ENCODE measurements at places on chromosomes 2 and 18. TPM values are rescaled to one million over a fixed set of nuclear protein-coding genes. Genes with fewer than 3 reads are reported as not detected.

DNA sequence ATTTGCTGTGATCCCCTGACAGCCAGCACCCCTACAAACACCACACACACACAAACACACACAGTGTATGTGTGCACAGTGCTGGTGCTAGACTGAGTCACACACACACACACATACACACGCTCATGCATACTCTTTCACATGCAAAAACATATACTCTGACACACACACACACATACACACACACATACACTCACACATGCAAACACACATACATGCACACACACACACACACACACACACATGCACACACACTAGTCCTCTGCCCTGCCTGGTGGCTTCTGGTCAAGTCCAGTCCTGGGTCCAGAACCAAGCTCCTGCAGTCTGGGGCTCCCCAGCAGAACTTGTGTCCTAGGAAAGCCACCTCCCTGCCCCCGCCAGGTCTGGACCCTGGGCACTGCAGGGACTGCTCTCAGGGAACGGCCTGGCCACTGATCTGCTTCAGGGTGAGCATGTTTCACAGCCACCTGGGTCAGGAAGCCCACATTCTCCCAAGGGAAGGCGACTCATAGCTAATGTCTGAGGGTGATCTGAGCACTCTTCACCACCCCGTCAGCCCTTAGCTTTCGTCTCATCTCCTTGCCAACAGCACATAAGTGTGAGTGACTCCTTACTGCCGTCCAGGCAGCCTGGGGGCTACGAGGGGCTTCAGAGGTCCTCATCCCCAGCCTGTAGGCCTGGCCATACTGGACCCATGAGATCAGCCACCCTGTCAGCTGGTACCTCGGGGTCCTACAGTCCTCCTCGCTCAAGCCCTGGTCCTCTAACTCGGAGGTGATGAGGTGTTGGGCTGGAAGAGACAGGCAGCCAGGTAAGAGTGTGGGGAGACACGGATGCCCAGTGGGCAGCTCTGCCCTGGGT, 88.1 kb downstream of the MCFD2 start:
- DNase-seq: no peak
- no peak overlapping the region for H3K27ac ChIP-seq
- no peaks in the 10 kb centered on the region for H3K4me1 ChIP-seq
- no peaks in the 10 kb centered on the region for H3K36me3 ChIP-seq
- H3K27me3 ChIP-seq: no peaks in the 10 kb centered on the region

The IL1RN gene
- total RNA-seq: 0.25 TPM

GRCh38 chr18:8786483-8787370, 81.4 kb downstream of the MTCL1 start:
- no peaks in the 10 kb centered on the region for H3K27me3 ChIP-seq
- H3K27ac ChIP-seq: no peak overlapping the region
- no peaks in the 10 kb centered on the region for H3K4me1 ChIP-seq
- 0 out of 2 replicates have a peak, but pooled peaks cover 8% of the 10 kb centered on the region for H3K36me3 ChIP-seq
- no peak for DNase-seq
- H3K4me3 ChIP-seq: no peak overlapping the region

DNA sequence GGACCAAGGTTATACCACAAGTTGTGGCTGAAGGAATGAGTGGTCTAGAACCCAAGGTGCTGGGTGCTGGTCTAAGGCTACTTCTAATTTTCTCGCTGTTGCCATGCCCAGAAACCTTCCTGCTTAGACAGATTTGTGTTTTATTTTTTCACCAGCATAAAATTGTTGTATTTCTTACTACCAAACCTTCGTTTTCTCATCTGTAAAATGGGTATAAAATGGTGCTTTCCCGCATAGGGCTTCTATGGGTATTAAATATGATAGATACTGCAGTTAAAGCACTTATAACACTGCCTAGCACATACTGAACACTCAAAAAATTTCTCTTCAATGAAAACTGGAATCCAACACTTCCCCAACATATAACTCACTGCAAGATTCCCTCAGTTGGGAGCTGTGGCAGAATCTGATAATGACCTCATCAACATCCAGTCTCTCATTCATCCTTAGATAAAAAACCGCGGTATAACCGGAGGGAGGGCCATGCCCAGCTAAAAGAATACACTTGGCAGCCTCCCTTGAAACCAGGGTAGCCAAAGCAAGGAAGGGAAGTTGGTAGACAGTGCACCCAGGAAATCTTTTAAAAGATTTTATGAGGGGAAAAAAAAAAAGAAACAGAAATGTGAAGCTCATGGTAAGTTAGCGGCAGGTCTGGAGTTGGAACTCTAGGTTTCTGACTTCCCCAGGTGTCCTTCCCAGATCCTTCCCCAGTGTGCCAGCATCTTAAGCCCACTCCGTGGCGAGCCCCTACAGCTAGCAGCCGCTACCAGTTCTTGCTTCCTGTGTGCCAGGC, 1.2 kb downstream of the NEMP2 start:
- DNase-seq: no peak
- peak overlapping the region; percentile 62 for H3K4me3 ChIP-seq
- H3K27ac ChIP-seq: peak overlapping the region; percentile 70
- H3K27me3 ChIP-seq: no peaks in the 10 kb centered on the region

The TUBA3D gene
- not detected for total RNA-seq

- H3K27ac ChIP-seq: no peak overlapping the region
- H3K27me3 ChIP-seq: no peaks in the 10 kb centered on the region
- H3K36me3 ChIP-seq: no peaks in the 10 kb centered on the region
- peaks cover 5% of the 10 kb centered on the region for H3K4me1 ChIP-seq
- no peak overlapping the region for H3K4me3 ChIP-seq
Measured at GRCh38 chr2:46547223-46548102, 68.1 kb downstream of the TMEM247 start.

GRCh38 chr18:48896875-48897511, 53.8 kb downstream of the SMAD7 start:
- H3K4me3 ChIP-seq: no peak overlapping the region
- H3K36me3 ChIP-seq: no peaks in the 10 kb centered on the region
- peaks cover 24% of the 10 kb centered on the region for H3K4me1 ChIP-seq
- no peak overlapping the region for H3K27ac ChIP-seq
- DNase-seq: no peak

DNA sequence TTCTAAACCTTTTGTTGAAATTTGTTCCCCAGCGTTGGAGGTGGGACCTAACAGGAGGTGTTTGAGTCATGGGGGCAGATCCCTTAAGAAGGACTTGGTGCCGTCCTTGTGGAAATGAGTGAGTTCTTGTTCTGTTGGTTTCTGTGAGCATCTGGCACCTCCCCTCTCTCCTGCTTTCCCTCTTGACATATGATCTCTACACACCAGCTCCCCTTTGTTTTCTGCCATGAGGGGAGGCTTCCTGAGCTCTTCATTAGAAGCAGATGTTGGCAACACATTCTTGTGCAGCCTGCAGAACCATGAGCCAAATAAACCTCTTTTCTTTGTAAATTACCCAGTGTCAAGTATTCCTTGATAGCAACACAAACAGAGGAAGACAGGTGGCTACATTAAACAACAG, 23.8 kb downstream of the NABP1 start:
- no peak overlapping the region for H3K4me3 ChIP-seq
- no peaks in the 10 kb centered on the region for H3K4me1 ChIP-seq
- no peaks in the 10 kb centered on the region for H3K36me3 ChIP-seq
- H3K27ac ChIP-seq: no peak overlapping the region
- no peak for DNase-seq

DNA sequence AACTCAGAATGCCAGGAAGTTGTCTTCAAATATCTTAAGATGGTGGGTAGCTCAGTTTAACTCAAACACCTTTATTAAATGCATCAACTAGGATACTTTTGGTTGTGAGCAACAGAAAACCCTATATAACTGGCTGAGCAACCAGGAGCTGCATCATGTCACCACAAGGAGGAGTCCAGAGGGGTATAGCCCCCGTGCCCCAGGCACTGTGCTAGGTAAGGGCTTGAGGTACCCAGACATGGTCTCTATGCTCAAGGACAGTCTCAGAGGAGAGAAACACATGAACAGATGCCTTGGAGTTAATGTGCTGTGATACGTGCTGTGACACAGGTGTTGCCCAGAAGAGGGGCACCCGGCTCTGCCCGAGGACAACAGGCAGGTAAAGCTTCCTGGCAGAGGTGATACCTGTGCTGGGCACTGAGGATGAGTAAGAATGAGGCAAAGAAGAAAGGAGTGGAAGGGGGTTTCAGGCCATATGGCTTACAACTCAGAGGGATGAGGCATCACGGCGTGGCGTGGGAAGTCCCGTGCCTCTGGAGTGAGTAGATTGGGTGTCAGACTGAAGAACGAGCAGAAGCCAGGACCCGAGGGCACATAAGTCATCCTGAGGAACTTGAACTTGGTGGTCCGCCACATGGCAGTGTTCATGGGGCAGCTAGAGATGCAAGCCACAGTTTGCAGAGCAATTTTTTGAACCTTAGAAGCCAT, 32.0 kb upstream of the CAB39 start:
- H3K27ac ChIP-seq: no peak overlapping the region
- H3K4me1 ChIP-seq: peaks cover 23% of the 10 kb centered on the region
- no peaks in the 10 kb centered on the region for H3K36me3 ChIP-seq
- DNase-seq: no peak
- H3K4me3 ChIP-seq: no peak overlapping the region

- H3K4me1 ChIP-seq: peaks cover 5% of the 10 kb centered on the region
- no peak overlapping the region for H3K27ac ChIP-seq
- H3K27me3 ChIP-seq: no peaks in the 10 kb centered on the region
- no peak overlapping the region for H3K4me3 ChIP-seq
- H3K36me3 ChIP-seq: no peaks in the 10 kb centered on the region
- no peak for DNase-seq
Measured at GRCh38 chr2:240919161-240919781, 13.1 kb downstream of the CROCC2 start.

DNA sequence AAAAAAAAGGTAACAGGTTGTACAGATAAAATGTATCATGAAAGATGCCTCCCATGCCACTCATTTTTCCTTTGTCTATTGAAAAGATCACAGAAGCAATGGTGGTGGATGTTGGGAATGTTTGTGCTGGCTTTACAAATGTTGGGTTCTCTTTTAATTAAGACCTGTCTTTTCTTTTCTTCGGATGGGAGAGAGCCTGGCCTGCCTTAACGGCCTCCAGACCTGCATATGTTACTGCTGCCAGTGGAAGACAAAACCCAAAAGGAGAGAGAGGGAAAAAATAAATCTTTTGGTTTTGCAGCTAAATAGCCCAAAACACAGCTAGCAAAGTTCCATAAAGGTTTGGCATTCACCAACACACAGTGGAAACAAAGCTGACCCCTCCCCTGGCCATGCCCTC, 50.5 kb upstream of the FZD7 start:
- no peak for DNase-seq
- H3K4me1 ChIP-seq: no peaks in the 10 kb centered on the region
- H3K27me3 ChIP-seq: no peaks in the 10 kb centered on the region
- no peak overlapping the region for H3K27ac ChIP-seq
- no peaks in the 10 kb centered on the region for H3K36me3 ChIP-seq

GRCh38 chr2:62895632-62896009, 155.0 kb upstream of the OTX1 start:
- no peaks in the 10 kb centered on the region for H3K27me3 ChIP-seq
- H3K36me3 ChIP-seq: no peaks in the 10 kb centered on the region
- H3K4me1 ChIP-seq: no peaks in the 10 kb centered on the region
- H3K27ac ChIP-seq: no peak overlapping the region
- no peak for DNase-seq
- H3K4me3 ChIP-seq: no peak overlapping the region

GRCh38 chr2:31324016-31324633, 90.2 kb downstream of the EHD3 start:
- peaks cover 17% of the 10 kb centered on the region for H3K27me3 ChIP-seq
- no peak overlapping the region for H3K4me3 ChIP-seq
- no peak overlapping the region for H3K27ac ChIP-seq
- no peak for DNase-seq
- H3K36me3 ChIP-seq: no peaks in the 10 kb centered on the region
- H3K4me1 ChIP-seq: no peaks in the 10 kb centered on the region

GRCh38 chr2:175034716-175035115, 29.5 kb upstream of the CHN1 start:
- DNase-seq: no peak
- H3K4me1 ChIP-seq: no peaks in the 10 kb centered on the region
- no peaks in the 10 kb centered on the region for H3K36me3 ChIP-seq
- H3K27ac ChIP-seq: no peak overlapping the region
- H3K4me3 ChIP-seq: no peak overlapping the region
- no peaks in the 10 kb centered on the region for H3K27me3 ChIP-seq

GRCh38 chr2:165691615-165692014, 102.4 kb downstream of the GALNT3 start:
- no peak for DNase-seq
- peaks cover 48% of the 10 kb centered on the region for H3K27me3 ChIP-seq

GRCh38 chr2:60047347-60047746, 506.1 kb downstream of the BCL11A start:
- H3K27me3 ChIP-seq: no peaks in the 10 kb centered on the region
- no peaks in the 10 kb centered on the region for H3K4me1 ChIP-seq
- H3K27ac ChIP-seq: no peak overlapping the region
- no peak overlapping the region for H3K4me3 ChIP-seq

GRCh38 chr2:213187386-213187785, 36.0 kb upstream of the IKZF2 start:
- H3K36me3 ChIP-seq: no peaks in the 10 kb centered on the region
- no peaks in the 10 kb centered on the region for H3K27me3 ChIP-seq
- peaks cover 9% of the 10 kb centered on the region for H3K4me1 ChIP-seq

DNA sequence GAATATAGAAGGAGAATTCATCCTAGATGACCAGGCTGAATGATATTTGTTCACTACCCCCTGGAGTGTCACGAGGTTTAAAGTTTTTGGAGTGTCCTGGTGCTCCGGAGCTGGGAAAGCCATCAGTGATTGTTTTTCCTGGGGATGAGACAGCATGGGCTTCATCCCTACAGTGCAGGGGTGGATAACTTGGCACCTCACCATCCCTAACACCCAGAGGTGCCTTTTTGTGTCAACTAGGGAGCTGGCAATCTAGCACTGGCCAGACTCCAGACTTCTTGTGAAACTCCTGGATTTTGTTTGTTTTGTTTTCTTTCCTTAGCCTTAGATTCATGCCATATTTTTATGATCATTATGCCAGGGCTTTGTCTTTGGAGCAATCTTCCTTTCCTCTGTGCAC, 164.8 kb downstream of the PRKCE start:
- H3K36me3 ChIP-seq: no peaks in the 10 kb centered on the region
- H3K4me1 ChIP-seq: peaks cover 2% of the 10 kb centered on the region
- DNase-seq: no peak

The ABCB11 gene
- 0.12 TPM for total RNA-seq

DNA sequence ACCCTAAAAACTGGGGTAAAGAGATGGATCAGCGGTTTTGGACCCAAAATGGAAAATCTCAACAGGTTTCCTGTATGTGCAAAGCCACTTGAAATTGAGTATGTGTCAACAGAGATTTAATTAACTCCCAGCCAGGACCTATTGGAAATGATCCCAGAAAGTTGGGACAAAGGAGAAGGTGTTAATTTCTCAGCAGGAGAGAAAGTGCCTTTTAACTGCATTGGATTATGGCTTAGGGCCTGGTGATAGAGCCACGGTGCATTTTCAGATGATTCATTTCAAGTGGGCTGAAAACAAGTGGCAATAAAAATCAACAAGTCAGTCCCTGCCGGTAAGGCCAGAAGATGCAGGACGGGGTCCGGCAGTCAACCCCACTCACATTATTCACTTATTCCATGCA, 80.2 kb upstream of the BCL11A start:
- no peak overlapping the region for H3K27ac ChIP-seq
- no peak for DNase-seq
- no peak overlapping the region for H3K4me3 ChIP-seq
- H3K4me1 ChIP-seq: no peaks in the 10 kb centered on the region
- H3K27me3 ChIP-seq: peaks cover 64% of the 10 kb centered on the region
- no peaks in the 10 kb centered on the region for H3K36me3 ChIP-seq

All from HCT116 (cell line).